ENCODE measurements at places on chromosomes 7 and 10.

- DNase-seq: no peak
Measured at GRCh38 chr10:78222096-78222790, 188.6 kb downstream of the RPS24 start.

DNA sequence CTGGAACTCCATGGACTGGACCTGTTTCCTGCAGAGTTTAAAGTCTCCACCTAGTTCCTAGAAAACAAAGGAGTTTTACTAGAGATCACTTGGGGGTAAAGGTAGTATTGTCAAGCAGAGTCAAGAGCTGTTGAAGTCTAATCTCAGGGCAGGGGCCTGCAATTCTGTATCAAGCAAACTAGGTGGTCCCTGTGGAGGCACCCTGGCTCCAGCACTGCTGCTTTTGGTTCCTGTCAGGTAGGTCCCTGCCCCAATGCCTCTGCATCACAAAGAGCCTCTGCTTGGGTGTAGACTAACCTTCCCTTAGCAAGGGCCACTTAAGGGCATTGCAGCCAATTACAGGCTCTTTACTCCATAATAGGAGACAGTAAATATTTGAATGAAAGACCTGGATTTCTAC lies 22.5 kb downstream of the ZSCAN25 start:
- DNase-seq: no peak

DNA sequence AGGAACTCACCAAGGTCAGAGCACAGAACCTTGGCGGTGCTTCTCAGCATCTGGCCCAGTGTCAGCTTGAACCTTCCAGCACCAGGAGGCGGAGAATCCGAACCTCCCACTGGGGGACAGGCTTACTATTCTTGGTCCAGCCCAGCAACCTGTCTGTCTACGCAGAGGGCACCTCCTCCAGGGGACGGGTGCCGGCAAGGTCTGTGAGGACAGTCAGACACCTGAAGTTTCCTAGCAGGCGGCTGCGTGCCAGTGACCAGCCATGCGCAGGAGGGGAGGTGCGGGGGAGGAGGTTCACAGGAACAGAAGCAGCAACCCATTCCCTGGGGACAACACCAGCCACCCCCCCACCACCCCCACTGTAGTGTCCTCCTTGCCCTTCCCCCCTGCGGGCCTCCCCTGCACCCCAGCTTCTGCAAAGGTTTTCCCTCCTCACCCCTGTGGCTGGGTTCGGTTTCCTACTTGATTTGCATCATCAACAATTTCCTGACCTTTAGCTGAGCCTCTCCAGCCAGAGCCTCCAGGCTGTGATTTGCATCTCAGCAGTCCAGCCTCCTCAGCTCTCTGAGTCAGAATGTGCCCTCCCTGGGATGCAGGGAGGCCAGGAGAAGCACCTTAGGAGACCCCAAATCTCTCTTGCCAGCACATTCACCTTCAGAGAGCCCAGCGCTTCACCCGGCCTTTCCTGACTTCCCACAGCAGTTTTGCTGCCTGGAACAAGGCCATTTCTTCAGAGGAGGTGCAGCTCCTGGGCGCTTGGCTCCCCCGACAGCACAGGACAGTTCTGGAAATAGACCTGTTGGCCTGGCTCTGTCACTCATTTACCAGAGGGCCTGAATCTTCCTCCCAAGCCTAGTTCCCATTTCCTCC lies 107.5 kb upstream of the NPS start:
- no peak for DNase-seq

DNA sequence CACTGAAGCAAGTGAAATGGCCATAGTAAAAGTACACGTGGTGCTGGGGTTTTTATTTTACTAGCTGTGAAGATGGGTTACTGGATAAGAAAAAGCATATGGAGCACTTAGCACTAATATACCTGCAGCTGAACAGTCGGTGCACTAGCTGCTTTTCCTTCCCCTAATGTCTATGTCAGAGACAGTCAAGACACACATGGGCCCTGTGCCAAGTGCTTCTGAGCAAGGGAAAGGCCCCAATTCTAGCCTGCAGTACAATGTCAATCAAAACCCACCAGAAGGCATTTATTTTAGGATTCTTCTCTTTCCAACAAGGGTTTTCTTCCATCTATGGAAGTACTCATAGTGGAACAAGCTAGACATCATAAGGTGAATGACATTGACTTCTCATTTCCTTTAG lies 716.7 kb downstream of the CCSER2 start:
- DNase-seq: no peak

- DNase-seq: no peak
Measured at GRCh38 chr7:157329447-157329846, 7.4 kb upstream of the DNAJB6 start.

- no peak for DNase-seq
Measured at GRCh38 chr7:104960741-104961448, 53.1 kb upstream of the KMT2E start.

- peak; percentile 72 for DNase-seq
Measured at GRCh38 chr10:43292755-43293676, 26.2 kb upstream of the RASGEF1A start.

GRCh38 chr10:72487521-72487920 lies 132.8 kb upstream of the DNAJB12 start:
- DNase-seq: no peak

GRCh38 chr10:48238826-48239520 lies 35.5 kb downstream of the FRMPD2 start:
- DNase-seq: no peak

GRCh38 chr10:19570991-19571390 lies 245.2 kb upstream of the PLXDC2 start:
- no peak for DNase-seq

- no peak for DNase-seq
Measured at GRCh38 chr7:3893151-3893788, 592.2 kb downstream of the SDK1 start.

- DNase-seq: no peak
Measured at GRCh38 chr10:51227897-51228713, 153.8 kb downstream of the PRKG1 start.
